ENCODE measurements at places on chromosomes 11 and 22.

DNA sequence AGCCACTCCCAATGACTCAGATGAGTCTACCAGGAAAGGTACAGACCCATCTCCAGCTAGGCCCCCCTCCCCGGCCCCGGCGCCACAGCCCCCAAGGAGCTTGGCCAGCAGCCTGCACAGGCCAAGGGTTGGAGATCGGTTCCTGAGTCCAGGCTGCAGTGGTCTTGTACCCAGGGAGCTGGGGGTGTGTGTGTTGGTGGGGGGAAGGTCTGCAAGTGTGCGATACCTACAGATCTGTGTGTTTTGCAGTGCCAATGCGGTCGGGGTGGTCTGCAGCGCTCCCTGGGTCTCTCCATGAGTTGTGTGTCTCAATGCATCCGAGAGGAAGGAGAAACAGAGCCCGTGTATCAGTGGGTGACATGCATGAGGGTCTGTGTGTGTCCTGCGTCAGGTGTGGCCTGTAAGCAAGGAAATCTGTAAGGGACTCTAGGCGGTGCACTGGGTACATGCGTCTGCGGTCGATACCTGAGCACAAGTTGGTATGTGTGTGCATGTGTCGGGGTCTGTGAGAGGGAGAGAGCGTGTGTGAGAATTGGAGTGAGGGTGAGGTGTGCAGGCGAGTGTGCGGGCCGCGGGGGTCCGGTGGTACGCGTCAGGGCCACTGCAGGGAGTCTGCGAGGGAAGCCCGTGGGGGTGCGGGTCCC is 645 bp downstream of the CDC42BPG start:
- DNase-seq: no peak

DNA sequence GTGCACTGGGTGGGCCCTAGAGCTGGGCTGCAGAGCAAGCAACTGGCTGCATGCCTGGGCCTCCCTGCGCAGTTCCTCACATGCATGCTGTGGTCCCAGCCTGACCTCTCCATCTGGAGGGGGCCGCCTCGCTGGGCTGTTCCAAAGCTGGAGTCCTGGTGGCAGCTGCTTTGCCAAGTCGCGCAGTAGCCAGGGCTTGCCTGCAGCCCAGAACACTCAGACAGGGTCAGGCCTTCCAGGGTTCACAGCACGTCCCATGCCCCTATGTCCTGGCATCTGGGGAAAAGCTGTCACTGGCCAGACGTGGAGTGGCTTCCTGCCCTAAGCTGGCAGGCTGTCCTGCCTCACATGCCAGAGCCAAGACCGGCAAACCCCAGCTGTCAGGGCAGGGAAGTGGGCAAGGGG is 16.5 kb upstream of the CDC42EP2 start:
- no peak for DNase-seq

GRCh38 chr22:29054251-29054767 is 7.3 kb downstream of the C22orf31 start:
- DNase-seq: no peak

DNA sequence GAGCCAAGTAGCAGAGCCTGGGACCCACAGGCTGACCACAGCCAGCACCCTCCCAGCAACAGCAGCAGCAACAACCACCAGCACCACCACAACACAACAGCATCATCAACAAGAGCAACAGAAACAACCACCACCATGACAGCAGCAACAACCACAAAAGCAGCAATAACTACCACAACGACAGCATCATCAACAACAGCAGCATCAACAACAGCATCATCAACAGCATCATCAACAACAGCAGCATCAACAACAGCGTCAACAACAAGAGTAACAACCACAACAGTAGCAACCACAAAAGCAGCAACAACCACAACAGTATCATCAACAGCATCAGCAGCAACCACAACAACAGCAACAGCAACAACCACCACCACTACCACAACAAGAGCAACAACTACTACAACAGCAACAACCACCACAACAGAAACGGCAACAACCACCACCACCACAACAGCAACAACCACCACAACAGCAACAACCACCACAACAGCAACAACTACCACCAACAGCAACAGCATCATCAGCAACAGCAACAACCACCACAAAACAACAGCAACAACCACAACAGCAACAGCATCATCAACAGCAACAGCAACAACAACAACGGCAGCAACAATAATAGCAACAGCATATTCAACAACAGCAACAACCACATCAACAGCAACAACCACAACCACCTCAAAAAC is 22.1 kb upstream of the FGF3 start:
- DNase-seq: no peak

GRCh38 chr22:40982482-40983385 is 31.6 kb downstream of the RBX1 start:
- DNase-seq: no peak

GRCh38 chr11:57567515-57568329 is at the start of gene UBE2L6:
UBE2L6 (minus strand) TSS chr11:57567672; CDS start chr11:57567611, 61 bp downstream.
- peak; percentile 61 for DNase-seq

DNA sequence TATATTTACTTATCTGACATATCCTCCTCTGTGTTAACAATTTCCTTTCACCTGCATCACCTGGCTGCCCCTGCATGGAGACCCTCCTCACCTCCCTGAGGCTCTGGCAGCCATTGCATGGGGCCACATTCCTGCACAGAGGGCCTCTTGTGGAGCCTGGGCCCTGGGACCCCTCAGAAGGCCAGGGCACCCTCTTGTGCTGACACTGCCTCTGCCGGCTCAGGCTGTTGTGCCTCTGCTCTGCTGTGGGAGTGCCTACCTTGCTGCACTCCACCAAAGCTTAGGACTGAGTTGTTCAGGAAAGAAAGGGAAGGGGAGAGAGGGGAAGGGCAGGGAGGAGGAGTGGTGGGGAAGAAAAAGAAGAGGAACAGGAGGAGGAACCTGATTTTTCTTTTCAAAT is 194.5 kb downstream of the ADAMTS15 start:
- no peak for DNase-seq

DNA sequence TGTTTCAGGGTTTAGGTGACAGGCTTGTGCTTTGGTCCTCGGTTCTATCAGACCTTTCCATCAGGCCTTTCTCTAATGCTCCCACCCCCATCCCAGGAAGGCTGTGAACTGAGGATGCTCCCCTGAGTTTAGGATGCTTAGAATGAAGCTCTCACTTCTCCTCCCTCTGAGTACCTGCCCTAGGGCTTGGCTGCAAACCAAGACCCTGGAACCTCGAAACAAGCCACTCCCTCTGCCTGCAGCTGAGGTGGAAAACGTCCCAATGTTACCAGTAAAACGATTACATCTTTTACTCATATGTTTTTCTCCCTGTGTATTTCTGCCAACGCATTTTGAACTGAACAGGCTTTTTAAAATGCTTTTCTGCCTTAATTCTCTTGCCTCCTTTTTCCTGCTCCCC is 54.5 kb upstream of the BMAL1 start:
- no peak for DNase-seq

DNA sequence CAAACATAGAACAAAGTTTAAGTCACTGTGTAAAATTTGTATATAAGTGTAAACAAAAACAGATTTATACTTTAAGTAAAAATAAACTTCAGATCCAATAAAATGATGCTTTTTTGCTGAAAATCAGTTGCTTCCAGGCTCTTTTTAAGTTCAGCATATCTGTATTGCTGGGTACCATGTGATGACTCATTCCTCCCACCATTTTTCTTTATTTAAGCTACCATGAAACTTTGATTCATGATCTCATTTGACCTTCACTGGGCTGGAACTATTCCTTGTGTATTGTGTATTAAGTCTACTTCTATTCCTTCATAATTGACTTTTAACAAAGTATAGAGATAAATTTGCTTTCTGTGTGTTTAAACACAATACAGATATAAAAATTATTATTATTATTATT is 46.3 kb upstream of the RRM1 start:
- no peak for DNase-seq

DNA sequence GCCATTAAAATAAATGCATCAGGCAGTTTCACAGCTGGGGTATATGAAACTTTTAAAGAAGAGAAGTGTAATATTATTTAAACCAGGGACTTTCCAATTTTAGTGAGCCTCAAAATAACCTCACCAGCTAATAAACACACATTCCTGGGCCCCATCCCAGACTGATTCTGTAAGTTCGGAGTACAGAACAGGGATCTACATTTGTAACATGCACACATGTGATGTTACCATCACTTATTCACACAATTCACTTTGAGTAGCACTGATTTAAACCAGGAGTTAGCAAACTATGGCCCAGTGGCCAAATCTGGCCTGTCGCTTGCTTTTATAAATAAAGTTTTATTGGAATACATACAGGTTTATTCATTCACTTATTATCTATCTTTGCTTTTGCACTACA is 62.0 kb downstream of the STK33 start:
- DNase-seq: no peak

- DNase-seq: no peak
Observed at GRCh38 chr11:36578458-36578857, 10.7 kb downstream of the RAG1 start.

- DNase-seq: no peak
Observed at GRCh38 chr22:49404020-49404419, 423.7 kb downstream of the BRD1 start.

DNA sequence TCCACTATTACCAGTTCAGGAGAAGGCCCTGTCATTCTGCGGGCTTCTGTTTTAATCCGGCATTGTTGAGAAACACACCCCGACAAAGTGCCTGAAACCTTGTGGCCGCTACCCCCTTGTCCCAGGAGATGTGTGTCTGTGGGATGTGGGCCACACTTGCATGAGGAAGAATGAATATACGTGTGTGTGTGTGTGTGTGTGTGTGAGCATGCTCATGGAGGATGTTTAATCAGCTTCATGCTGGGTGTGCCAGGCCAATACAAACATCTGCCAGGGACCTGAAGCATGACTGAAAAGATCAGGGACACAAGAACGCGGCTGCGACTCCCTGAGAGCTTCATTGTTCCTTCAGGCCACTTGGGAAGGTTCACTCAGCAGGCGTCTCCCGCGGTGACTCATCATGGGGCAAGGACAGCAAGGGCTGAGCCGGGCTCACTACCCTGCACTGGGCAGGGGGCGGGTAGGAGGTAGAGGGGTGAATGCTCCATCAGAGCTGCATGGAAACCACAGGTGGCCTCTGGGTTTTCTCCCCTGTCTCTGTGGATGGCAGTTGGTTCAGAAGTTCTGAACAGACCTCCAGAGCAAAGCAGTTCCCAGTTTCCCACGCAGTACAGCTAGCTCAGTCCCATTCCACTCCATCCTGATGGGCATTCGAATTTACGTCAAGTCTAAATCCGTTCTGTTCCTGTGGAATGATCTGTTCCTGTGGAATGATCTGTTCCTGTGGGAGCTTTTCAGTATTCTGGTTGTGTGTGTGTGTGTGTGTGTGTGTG is 7.0 kb upstream of the MALAT1 start:
- no peak for DNase-seq

DNA sequence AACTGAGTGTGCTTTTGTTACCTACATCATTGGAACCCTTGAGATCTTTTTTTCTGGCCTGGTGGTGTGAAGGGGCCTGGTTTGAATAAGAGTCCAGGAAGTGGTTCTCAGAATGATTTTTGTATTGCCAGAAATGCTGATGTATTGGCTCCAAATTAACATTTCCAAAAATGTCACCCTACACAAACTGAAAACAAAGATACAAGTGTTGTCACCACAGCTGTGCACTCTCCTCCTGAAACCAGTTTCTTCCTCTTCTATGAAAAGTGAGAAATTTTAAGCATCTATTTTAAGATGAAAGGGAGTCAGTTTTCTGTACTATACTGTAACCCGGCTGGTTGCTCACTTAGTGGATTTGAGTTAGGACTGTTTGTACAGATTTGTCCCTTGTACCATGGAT is 218.8 kb downstream of the PGR start:
- DNase-seq: no peak

GRCh38 chr11:113176599-113177360 is 137.6 kb upstream of the TTC12 start:
- no peak for DNase-seq

DNA sequence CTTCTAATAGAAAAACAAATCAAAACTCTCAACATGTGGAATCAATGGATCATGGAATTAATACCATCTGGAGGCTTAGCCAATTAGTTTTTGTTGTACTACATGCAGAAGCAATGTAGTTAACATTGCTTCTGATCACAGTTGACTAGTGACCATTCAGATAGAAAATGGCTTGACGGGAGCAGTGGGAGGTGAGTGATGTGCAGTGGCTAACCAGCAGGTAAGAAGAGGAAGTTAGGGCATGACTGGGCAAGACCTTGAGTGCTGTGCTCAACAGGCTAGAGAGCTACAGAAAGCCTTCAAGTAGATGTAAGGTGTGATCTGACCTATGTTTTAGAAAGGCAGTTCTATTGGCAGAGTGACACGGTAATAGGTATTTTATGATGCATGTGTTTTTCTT is 60.7 kb upstream of the ALKBH3 start:
- no peak for DNase-seq

- DNase-seq: no peak
Observed at GRCh38 chr11:74185285-74185684, 14.2 kb downstream of the PPME1 start.

- DNase-seq: no peak
Observed at GRCh38 chr11:12272821-12273617, 104.4 kb upstream of the PARVA start.

DNA sequence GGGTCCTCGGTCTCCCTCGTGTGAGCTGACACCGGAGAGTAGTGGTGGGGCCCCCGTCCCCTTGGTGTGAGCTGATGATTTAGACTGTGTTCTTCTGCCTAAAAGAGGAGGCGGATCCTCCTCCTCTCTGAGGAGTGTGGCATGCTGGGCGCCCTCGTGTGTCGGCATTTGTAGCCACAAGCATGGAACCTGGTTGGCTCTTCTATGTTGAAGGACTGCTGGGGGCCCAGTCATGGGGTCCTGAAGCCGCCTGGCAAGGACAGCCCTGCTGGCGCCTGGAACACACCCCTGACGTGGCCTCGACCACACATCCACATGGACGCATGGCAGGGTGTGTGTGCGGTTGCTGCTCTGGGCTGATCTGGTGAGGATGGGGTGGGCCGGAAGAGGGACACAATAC is 50.2 kb downstream of the AP2A2 start:
- no peak for DNase-seq

- DNase-seq: no peak
Observed at GRCh38 chr11:130313383-130314183, 1.1 kb downstream of the ZBTB44 start.

DNA sequence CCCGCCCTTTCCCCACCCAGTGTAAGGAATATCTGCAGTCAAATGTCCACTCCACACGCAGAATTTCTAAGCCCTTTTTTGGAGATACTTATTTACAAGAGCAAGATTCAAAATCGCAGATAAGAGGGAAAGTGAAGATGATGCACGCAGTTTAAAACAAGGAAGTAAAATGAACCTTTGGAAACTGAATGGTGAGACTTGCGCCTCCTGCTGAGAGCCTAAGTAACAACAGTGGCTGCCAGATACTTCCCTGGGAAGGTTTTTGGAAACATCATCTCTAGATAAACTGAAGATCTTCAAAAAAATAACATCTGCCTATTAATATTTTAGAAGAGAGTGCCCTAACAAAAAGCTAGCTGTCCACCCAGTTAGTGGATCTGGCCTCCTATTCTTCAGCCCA is 963.1 kb upstream of the FAT3 start:
- DNase-seq: no peak

- DNase-seq: no peak
Observed at GRCh38 chr22:25525376-25525775, 39.1 kb upstream of the GRK3 start.

DNA sequence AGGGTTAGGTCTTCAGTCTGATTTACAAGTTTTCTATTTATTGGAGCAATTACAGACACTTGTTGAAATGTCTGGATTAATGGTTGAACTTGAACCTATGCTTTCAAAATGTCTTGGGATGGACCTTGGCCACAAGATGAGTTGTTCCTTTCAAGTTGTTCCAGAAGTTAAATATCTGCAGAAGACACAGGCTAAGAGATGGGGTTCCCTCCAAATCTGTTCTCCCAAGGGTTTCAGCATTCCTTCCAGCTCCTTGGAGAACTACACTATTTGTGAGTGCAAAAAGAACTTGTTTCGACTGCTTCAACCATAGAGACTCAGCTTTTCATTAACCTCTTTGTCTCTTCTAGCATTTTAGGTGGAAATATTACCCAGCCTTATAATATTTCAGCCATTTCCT is 189.0 kb upstream of the BLID start:
- DNase-seq: no peak
